ENCODE measurements at places on chromosomes 3 and 15.

- no peak for DNase-seq
Measured at GRCh38 chr3:48621461-48621869, at the start of gene TMEM89. Gene TMEM89 (minus strand): TSS chr3:48621769. CDS start chr3:48621756, 13 bp downstream.

- DNase-seq = no peak
Measured at GRCh38 chr3:112908252-112908651, 61.6 kb upstream of the CD200R1L start.

- DNase-seq = no peak
Measured at GRCh38 chr15:43749690-43750345, 3.6 kb downstream of the PDIA3 start.

DNA sequence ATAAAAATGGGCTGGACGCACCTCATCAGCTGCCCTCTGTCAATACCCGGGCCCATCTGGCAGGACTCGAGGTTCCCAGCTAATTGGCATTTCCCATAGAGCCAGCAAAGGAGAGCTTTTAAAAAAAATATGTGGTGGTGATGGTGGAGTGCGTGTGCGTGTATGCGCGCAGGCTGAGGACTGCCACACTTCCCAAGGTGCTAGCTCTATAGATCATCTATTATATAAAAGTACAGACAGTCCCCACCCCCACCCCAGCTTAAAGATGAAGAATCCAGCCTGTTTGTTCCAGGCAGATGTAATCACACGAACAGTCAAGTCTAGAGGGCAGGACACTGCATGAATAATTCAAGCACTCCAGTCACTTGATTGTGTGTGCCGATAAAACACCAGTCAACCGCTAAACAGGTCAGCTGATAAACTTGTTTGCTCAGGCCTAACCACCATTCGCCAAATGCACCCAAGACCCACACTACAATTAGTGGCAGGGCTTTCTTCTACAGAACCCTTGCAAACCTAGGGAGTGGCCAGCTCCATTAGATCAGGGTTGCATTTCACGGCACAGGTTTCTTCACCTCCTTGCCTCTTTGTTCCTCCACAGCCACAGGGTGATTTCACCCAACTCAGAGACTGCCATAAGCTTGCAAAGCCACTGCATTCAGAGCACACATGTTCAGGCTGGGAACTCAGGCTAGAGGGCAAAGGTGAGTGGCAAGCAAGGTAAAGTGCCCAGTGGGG, 5.8 kb downstream of the TLE3 start:
- DNase-seq = no peak

DNA sequence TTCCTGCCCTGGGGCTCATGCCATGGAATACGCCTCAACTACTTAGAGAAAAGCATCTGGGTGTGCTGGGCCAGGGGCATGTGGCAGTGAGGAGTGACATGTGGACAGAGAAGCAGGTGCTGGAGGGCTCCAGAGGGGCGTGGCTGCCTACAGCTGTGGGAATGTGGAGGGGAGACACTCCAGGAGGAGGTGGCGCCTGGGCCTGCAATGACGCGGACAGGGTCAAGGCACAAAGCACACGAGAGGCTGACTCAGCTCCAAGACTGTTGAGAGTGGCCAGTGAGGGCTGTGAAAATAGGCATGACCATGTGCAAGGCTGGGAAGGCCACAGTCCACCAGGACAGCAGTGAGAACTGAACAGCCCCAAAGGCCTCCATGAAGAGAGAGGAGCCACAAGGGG, 48.5 kb downstream of the PTH1R start:
- DNase-seq = no peak

DNA sequence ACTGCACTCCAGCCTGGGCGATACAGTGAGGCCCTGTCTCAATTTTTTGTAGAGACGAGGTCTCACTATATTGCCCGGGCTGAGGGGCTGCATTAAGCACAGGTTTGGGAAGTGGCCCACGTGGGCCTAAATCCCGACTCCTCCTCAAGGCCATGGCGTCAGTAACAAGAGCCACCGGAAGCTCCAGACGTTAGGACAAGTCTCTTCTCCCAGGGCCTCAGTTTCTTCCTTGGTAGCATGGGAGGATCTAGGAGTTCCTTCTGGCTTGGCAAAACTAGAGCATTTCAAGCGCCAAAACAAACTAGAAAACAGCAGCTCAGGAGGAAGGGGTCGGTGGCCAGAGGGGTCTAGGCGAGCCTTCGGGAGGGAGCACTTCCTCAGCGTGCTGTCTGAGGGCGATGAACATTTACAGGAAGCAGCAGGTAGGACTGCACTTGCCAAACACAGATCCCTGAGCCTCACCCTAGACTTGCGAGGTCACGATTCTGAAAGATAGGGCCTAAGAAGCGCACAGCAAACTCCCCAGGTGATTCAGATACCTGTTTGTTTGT, 536 bp downstream of the SNAPC5 start:
- DNase-seq = no peak

DNA sequence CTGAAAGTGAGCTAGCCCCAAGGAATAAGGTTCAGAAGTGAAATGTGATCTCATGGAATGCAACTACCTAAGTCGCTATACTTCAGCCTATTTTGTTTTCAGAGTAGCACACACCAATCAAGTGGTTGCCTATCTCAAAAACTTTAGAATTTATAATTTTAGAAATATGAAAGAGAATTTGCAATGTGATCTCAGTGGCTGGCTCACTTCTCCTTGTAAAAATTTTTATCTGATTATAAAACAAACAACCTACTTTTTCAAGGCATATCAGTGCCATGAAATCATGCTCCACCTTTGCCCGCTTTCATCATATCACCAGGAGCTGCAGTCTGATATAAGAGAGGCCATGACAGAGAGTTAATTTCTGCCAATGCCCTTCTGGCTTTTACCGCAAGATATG, 47.3 kb downstream of the CLDN11 start:
- no peak for DNase-seq
